ENCODE measurements at places on chromosomes 6 and 20.

- DNase-seq, result no peak
These were observed 1292.6 kb upstream of the MAP3K7 start for GRCh38 chr6:91879386-91879995.

DNA sequence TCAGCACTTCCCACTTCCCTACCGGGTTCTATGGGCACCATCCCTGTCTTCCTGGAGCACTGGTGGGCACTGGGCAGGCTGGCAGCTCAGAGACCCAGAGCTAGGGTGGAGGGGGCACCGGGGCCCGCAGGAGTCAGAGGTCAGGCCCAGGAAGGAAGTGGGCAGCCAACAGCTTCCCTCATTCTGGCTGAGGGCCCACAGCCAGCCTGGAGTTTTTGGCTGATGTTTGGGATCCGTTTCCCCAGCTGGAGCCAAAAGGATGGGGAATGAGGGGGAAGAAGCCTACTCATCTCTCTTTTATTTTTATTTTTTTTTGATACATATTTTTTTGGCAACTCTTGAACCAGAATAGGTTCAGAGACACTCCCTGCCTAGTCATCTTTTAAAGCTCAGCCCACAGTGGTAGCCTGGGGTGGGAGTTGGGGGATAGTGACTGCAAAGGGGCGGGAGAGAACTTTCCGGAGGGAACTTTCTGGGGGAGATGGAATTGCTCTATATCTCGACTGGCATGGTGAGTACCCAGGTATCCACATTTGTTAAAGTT lies 54.2 kb upstream of the MLN start:
- no peak for DNase-seq

- DNase-seq, result no peak
These were observed 878.6 kb upstream of the CITED2 start for GRCh38 chr6:140253096-140253495.

DNA sequence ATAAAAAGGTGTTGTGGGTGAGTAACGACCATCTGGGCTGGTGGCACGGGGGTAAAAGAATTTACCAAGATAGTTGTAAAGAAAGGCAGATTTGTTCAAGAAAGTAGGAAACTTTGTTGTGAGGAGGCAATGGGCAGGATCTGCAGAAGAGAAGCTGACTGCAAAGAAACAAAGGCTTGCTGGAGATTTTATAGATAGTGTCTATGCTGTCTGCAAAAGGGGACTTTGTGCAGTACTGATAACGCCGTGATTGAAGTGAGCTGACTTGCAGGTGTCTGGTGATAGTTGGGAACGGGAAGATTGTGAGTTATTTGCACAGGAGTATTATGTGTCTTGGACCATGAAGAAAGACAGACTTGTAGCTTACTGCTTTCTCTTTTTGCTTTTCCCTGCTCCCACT lies 36.8 kb upstream of the GSTA3 start:
- DNase-seq, result no peak

Data from CD4-positive, alpha-beta T cell treated with Interleukin-17A for 1 hour (primary cell).